Sigmoid colon (tissue), 7 donors: ENCODE measurements at places on chromosomes 3 and 15.

DNA sequence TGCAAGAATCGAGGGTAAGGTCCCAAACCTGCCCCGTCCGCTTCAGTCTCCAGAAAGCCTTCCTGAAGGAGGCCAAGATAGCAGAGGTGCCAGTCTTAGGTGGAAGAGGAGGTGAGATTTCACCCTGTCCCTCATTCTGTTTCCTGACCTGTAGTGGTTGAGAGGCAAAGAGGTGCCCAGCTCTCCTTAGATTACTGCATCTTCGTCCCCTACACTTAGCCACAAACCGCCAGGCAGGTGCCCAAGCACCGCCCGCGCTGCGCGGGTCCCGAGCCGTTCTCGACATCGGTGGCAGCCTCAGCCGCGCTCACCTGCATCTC is 23.8 kb upstream of the POLG start:
- DNase-seq, result no peak
- H3K27me3 ChIP-seq, result peaks cover 43% of the 10 kb centered on the region
- H3K4me1 ChIP-seq, result peaks cover 20% of the 10 kb centered on the region
- no peaks in the 10 kb centered on the region for H3K36me3 ChIP-seq

DNA sequence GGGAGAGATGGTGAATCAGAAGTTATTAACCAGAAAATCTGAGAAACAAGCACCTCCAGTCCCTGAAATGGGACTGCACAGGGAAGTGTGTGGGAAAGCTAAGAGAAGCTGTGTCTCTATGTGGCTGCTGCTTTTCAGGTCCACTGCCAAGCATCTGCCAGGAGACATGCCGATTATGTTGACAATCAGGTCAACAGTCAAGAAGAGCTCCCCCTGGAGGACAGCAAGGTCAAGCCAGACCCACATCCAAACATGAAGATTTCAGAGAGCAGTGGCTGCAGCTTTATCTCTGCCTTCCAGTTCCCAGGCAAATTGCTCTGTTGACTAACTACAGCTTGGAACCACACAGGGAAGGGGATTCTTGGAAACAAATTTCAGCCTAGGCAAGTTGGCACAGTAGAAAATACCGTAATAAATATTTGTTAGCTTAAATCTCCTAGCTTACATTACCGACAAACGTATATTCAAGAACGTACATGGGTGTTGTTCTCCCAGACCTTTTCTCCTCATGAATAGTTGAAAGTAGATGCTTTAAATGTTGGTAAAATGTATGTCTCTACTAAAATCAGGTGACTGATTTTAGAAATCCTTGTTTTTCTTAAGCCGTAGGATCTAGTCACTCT is 394.5 kb upstream of the RARB start:
- H3K4me1 ChIP-seq, result peaks cover 22% of the 10 kb centered on the region
- H3K27me3 ChIP-seq, result no peaks in the 10 kb centered on the region
- H3K27ac ChIP-seq, result no peak overlapping the region
- no peak for DNase-seq

- H3K36me3 ChIP-seq, result no peaks in the 10 kb centered on the region
- no peaks in the 10 kb centered on the region for H3K4me1 ChIP-seq
- H3K27ac ChIP-seq, result no peak overlapping the region
- no peak overlapping the region for H3K4me3 ChIP-seq
Observed at GRCh38 chr3:194514626-194515025, 27.8 kb upstream of the ATP13A3 start.

DNA sequence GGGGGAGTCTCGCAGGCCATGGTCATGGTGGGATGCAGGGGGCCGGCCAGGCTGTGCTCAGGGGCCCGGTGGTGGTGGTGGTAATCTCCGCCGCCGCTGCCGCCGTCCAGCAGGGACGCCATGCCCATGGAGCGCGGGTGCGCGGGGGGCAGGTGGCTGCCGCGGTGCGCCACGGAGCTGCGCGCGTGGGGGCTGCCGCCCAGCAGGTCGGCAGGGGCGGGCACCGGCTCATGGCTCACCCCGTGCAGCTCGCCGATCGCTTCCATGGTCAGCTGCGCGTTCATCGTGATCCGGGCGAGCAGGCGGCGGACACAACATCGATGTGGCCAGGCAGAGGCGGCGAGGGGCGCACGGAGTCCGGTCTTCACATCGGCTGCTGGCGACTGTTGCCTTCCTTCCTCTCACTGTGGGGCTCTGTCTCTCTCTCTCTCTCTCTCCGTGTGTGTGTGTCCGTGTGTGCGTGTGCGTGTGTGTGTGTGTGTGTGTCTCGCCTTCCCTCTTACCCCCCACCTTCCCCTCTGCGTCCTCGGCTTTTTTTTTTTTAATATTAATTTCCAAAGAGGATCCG is 451 bp downstream of the ONECUT1 start:
- peaks cover 76% of the 10 kb centered on the region for H3K27me3 ChIP-seq
- no peaks in the 10 kb centered on the region for H3K4me1 ChIP-seq
- no peak overlapping the region for H3K27ac ChIP-seq
- H3K36me3 ChIP-seq, result no peaks in the 10 kb centered on the region
- no peak for DNase-seq

GRCh38 chr3:193815246-193816027 is 222.4 kb downstream of the OPA1 start:
- no peak overlapping the region for H3K27ac ChIP-seq
- no peaks in the 10 kb centered on the region for H3K27me3 ChIP-seq
- no peaks in the 10 kb centered on the region for H3K4me1 ChIP-seq
- H3K4me3 ChIP-seq, result no peak overlapping the region
- no peak for DNase-seq
